ENCODE measurements at places on chromosomes 1 and 21.
A peak's percentile ranks its signal among the peaks of the same experiment; 100 is the strongest.

- peak; percentile 7 for DNase-seq
These were observed 748.9 kb downstream of the PLA2G4A start for GRCh38 chr1:187577610-187578009.

- no peak for DNase-seq
These were observed 24.4 kb downstream of the MRPL39 start for GRCh38 chr21:25582888-25583287.

DNA sequence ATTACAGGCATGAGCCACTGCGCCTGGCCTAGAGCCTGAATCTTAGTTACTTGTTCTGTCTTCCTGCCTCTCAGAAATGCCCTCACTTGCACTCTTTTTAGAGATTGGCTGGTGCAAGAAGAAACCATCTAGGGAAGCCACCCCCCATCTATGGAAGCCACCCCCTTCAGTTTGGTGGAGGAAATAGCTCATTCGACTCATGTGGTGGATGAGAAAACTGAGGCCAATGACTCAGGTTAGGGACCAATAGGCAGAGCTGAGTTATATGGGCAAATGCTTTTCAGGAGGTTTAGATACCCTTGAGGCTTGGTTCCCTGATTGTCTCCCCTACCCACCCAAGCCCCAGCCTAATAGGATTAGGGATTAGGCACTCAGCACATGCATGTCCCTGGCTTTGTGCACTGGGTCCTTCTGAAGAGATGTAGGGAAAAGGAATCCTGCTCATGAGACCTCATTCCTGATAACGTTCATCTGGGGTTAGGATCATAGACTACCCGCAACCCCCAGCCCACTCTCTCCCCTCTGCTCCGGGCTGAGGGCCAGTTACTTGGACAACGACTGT lies 77.1 kb downstream of the PAX7 start:
- no peak for DNase-seq

DNA sequence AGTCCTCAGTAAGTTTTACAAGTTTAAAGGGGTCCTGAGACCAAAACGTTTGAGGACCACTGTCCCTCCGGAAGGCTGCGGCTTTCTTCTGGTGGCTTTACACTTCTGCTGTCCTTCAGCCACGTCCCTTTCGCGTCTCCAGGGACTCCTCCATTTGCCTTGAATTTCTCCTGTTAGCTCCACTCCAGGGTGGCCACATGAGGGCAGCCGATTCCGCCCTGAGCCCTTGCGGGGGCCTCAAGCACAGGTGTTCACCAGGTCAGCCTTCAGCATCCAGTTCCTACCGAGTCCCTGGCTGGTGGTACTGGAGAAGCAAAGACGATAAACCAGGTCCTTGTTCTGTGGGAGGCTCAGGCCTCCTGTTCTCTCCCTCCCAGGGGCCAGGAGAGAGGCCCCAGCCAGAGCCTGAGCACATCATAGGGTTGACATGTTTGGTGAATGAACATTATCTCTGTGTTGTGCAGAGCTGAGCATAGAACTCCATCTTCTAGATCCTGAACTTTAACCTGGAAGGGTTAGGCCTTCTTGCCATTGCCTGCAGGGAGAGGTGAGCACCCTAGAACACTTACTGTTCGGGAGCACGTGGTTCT lies 27.4 kb upstream of the COQ8A start:
- DNase-seq, result no peak

DNA sequence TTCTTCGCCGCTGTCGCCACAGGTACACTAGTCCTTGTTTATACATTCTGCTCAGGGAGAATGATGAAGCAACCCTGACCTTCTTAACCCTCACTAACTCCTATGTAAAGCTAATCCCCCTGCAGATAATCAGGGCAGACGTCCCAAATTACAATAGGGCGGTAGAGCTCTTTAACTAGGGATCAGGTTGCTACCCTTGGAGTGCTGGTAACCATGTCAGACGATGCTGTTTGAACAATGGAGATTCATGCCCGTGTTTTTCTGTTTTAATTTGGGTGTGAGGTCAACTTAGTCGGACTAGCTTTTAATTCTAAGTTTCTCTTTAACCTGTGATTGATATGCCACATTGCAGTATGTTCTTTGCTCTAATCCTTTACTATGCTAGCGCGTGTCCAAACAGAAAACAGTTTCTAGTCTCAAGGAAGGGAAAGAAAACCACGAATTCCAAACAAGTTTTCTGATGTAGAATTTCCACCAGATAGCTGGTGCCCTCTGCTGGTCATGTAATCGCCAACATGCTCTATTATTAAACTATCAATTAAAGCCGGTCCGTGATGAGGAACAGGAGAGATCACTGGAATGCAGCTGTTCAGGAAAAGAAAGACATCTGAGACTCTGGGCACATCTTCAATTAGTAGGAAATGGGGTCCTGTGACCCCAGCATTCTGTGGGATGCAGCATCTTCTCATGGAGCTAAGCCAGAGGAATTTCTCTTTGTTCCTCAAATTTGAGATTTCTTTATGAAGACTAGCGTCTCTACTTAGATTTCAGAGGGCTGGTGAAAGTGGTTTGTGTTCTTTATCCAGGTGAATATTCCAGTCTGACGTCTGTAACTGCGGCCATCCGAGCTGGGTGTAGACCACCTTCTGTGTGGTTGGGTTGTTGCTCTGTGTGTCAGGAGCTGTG lies 18.3 kb upstream of the VAMP3 start:
- peak; percentile 75 for DNase-seq

GRCh38 chr1:114355240-114355639 lies 155.8 kb downstream of the TRIM33 start:
- DNase-seq, result no peak

- DNase-seq, result no peak
These were observed 20.9 kb upstream of the RGS13 start for GRCh38 chr1:192615055-192615454.

- DNase-seq, result no peak
These were observed 10.3 kb downstream of the CPLANE2 start for GRCh38 chr1:16226490-16227179.

DNA sequence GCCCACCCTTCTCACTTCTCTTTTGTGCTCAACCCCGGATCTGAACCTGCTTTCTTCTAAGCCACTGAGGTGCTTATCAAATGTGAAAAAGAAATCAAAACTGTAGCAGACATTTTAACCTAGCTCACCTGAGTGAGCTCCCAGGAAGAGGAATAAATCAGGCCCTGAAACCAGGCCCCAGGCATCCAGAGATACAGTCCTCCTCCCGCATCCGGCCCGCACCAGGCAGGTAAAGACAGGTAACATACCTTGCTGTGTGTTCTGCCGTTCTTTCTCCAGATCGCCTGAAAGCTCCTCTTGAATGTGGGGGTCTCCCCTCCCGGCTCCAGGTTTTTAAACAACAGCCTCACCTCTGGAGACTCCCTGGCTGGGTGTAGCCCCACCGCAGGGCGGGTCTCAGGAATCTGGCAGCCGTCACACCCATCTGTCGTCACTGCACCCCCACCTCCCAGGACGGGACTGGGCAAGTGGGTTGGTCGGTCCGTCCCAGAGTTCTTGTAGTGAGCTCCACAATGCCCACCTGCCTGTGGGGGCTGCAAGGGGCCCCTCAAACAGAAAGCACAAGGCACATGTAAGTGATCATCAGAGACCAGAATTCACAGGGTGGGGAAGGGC lies at the start of gene LAMB3:
TSS of gene LAMB3 (minus strand) at position 305 of the 615 bp plus-strand sequence. CDS start 1,481 bp downstream, outside the sequence.
- DNase-seq, result no peak

DNA sequence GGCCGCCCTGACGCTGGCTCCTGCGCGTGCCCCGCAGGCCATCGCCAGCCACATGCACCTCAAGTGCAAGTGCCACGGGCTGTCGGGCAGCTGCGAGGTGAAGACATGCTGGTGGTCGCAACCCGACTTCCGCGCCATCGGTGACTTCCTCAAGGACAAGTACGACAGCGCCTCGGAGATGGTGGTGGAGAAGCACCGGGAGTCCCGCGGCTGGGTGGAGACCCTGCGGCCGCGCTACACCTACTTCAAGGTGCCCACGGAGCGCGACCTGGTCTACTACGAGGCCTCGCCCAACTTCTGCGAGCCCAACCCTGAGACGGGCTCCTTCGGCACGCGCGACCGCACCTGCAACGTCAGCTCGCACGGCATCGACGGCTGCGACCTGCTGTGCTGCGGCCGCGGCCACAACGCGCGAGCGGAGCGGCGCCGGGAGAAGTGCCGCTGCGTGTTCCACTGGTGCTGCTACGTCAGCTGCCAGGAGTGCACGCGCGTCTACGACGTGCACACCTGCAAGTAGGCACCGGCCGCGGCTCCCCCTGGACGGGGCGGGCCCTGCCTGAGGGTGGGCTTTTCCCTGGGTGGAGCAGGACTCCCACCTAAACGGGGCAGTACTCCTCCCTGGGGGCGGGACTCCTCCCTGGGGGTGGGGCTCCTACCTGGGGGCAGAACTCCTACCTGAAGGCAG lies 23.4 kb upstream of the ARF1 start:
- no peak for DNase-seq

DNA sequence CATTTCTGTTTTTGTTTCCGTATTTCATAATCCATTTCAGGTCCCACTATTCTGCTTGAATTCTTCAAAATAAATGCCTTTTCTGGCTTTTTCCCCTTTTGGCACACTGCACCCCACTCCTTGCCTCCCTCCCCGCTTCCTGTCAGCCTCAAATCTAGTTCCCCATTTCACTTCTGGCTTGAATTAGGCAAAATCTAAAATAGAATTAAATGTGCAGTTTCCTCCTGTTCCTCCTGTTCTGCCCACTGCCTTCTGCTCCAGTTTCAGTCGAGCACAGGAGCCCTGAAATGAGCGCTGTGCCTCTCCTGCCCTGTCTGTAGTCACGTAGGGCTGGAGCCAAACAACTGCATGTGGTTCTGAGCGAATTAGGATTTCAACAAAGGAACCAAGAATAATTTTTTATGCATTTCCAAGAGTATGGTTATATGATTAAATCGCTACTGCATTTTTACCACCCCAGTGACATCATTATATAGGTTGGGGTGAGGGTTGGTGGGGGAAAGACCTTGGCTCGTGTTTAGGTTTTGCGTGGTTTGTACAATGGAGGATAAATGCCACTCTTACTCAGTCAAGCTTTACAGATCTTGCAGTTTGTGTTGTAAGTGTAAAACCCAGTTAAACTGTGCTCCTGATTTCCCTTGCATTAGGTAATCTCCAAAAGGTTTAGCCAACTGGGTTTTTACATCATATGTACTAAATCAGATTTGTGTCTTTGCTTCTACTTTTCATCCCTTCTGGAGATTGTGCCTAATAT lies 114.9 kb downstream of the VPS13D start:
- DNase-seq, result peak; percentile 33

DNA sequence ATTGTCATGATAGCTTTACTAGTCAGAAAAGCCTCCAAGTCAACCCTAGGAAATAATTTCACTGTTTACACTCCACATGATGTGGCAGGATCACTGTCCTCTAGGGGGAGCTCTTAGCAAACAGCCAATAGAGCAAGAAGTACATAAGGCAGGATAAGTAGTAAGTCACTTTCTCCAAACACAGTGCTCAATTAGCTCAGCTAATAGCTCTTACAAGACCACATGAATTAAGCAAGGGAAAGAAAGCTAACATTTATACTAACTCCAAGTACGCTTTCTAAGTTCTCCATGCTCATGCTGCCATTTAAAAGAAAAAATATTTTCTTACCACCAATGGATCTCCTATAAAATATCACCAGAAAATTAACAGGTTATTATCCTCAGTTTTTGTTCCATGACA lies 66.9 kb upstream of the LRIF1 start:
- DNase-seq, result peak; percentile 76

- DNase-seq, result peak; percentile 70
These were observed 11.6 kb downstream of the HHAT start for GRCh38 chr1:210340311-210340710.

GRCh38 chr1:68320349-68320748 lies 88.0 kb upstream of the WLS start:
- peak; percentile 10 for DNase-seq

GRCh38 chr1:82931006-82931405 lies 1067.9 kb downstream of the TTLL7 start:
- no peak for DNase-seq

DNA sequence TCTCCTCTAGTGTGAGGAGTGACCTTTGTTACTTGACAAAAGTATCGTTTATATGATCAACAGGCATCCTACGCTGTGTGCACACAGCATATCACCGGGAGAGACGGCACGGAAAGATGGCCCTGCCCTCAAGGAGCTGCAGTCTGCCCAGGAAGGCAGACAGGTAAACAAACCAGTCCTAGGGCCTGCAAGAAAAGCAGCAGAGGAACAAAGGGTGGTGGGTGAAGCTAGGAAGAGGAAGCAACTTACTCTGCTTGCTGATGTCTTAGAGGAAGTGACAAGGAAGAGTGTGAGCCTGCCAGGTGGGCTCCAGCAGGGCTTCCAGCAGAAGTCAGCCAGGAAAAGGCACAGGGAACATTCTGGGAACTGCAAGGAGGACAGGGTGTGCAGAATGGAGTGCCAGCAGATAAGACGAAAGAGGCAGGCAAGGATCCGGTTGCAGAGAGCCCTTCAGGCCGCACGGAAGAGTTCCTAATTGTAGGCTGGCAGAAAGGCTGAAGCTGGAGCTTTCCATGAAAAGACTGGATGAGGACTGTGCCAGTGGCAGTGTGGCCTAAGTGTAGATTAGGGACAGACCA lies 106.7 kb downstream of the SLC45A1 start:
- DNase-seq, result peak; percentile 64

DNA sequence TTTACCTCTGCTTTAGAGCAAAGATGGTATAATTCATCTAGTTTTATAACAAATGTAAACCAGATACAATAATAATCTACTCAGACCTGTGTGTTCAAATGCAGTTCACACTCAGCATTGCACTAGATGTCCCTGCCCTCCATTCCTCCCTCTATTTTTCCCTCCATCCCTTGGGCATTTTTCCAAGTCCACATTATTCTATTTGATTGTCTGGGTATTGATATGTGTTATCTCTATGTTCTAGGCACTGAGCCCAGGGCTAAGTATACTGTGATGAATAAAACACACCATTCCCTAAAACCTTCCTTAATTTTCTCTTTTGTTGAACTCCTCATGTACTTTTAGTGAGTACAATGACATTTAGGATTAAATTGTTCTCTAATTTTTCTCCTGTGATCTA lies 66.2 kb upstream of the HMCN1 start:
- DNase-seq, result no peak

- no peak for DNase-seq
These were observed 125.1 kb downstream of the CYYR1 start for GRCh38 chr21:26447932-26448475.

DNA sequence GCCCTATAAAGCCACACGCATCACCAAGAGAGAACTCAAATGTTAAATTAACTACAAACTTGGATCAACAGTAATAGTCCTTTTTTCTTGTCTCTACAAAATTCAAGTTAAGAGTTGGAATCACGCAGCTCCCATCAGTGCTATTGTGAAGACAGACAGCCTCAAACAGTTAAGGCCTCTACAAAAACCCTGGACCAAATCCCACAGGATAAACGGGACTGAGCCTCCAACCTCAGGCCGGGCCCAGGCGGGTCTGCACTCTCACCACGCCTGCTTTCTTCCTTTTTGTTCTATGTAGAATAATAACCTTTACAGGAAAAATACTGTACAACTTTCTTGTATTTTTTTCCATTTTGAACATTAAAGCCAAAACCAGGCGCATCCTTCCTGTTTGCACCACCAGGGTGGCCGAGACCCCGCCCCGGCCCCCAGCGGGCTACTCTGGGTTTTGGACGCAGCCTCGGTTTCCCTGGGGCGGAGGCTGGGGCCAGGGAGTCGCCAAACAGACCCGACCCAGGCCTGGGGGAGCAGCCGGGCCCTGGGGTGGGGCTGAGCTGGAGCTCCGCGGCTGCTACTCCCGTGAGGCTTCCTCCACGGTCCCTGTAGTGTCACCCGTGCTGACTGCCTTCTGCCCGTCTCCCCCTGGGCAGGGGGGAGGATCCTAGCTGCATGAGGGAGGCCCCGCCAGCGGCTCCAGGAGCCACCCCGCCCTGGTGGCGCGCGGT lies 158.4 kb downstream of the CASZ1 start:
- no peak for DNase-seq

All from OCI-M1 (cell line).